ENCODE measurements at places on chromosomes 11 and 22.

- DNase-seq, result no peak
Observed at GRCh38 chr11:10461276-10461790, 6.3 kb downstream of the AMPD3 start.

DNA sequence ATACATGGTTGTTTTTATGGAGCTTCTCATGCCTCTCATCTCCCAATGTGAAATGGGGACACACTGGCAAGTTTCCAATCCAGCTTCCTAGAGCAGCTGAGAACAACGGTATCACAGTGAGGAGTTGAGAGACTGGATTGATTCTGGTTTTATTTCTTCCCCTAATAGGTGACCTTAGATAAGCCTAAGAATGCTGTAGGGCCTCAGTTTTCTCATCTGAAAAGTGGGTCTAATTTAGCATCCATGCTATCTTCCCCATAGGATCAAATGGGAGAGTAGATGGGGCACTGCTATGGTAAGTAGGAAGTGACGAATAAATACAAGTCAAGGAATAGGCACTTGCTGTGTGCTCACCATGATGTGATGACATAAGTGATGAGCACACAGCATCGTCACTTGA is 61.1 kb upstream of the PHOX2A start:
- no peak for DNase-seq

DNA sequence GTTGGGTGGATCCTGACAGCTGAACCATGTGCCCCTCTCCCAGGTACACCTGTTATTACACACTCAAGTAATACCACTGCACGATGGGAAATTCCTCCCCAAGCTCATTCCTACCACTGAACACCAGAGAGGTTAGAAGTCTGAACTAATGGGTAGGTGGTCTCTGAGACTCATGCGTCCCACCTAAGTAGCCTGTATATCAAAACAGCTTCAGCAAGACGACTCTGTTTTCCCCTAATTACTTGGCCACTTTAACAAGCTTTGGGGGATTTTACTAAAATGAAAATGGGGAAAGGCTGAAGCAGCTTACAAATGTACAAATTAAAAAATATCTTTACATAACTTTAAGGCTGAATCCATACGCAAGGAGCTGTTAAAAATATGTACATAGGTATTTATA is 29.4 kb downstream of the LGR4 start:
- no peak for DNase-seq

- no peak for DNase-seq
Observed at GRCh38 chr22:29092243-29092642, 19.4 kb downstream of the KREMEN1 start.

DNA sequence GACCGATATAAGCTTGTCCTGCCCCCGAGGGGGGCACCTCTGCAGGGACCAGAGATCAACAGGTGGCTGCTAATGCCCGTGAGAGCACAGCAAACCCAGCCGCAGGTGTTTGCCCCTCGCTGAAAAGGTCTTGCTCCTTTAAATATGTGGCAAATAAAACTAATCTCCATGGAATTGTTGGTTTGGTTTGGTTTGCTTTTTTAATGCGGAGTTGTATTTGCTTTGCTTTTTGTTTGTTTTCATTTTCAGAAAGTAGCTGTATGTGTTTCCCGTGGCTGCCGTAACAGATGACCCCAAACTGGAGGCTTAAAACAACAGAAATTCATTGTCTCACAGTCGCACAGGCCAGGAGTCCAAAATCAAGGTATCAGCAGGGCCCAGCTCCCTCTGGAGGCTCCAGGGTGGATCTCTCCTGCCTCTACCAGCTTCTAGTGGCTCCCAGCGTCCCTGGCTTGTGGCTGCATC is 93.0 kb downstream of the CELSR1 start:
- no peak for DNase-seq

- peak; percentile 90 for DNase-seq
Observed at GRCh38 chr22:24146791-24147353, 34.4 kb upstream of the SUSD2 start.

GRCh38 chr11:46498968-46499367 is 94.9 kb downstream of the AMBRA1 start:
- DNase-seq, result no peak

GRCh38 chr11:94183886-94184264 is 55.2 kb downstream of the PANX1 start:
- peak; percentile 46 for DNase-seq

GRCh38 chr11:8403310-8403709 is 139.6 kb upstream of the LMO1 start:
- DNase-seq, result no peak

- DNase-seq, result no peak
Observed at GRCh38 chr11:125463590-125464269, 32.3 kb downstream of the FEZ1 start.

GRCh38 chr11:9607511-9607899 is 34.0 kb downstream of the WEE1 start:
- no peak for DNase-seq

DNA sequence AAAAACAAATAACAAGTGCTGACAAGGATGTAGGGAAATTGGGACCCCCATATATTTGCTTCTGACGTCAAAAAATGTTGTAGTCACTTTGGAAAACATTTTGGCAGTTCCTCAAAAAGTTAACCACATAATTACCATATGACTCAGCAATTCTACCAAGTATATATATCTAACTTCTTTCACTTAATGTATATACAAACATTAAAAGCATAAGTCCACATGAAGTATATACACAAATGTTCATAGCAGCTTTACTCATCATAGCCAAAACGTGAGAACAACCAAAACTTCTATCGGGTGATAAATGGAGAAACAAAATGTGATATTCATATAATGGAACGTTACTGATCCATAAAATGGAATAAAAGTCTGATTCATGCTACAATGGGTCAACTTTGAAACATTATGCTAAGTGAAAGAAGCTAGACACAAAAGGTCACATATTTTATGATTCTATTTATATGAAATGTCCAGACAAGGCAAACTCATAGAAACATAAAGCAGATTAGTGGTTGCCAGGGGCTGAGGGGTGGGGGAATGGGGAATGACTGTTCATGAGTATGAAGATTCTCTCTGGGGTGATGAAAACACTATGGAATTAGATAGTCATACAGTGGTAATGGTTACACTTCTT is 48.7 kb upstream of the TEAD1 start:
- peak; percentile 45 for DNase-seq

DNA sequence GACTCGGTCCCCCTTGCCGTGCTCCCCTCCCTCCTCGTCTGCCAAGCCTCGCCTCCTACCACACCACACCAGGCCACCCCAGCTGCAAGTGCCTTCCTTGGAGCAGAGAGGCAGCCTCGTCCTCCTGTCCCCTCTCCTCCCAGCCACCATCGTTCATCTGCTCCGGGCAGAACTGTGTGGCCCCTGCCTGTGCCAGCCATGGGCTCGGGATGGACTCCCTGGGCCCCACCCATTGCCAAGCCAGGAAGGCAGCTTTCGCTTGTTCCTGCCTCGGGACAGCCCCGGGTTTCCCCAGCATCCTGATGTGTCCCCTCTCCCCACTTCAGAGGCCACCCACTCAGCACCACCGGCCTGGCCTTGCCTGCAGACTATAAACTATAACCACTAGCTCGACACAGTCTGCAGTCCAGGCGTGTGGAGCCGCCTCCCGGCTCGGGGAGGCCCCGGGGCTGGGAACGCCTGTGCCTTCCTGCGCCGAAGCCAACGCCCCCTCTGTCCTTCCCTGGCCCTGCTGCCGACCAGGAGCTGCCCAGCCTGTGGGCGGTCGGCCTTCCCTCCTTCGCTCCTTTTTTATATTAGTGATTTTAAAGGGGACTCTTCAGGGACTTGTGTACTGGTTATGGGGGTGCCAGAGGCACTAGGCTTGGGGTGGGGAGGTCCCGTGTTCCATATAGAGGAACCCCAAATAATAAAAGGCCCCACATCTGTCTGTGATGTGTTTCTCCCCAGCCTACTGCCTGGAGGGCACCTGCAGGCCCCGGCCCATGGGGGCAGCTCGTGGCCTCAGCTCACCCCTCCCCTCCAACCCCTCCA is 29.8 kb downstream of the CAPN1 start:
- DNase-seq, result no peak

DNA sequence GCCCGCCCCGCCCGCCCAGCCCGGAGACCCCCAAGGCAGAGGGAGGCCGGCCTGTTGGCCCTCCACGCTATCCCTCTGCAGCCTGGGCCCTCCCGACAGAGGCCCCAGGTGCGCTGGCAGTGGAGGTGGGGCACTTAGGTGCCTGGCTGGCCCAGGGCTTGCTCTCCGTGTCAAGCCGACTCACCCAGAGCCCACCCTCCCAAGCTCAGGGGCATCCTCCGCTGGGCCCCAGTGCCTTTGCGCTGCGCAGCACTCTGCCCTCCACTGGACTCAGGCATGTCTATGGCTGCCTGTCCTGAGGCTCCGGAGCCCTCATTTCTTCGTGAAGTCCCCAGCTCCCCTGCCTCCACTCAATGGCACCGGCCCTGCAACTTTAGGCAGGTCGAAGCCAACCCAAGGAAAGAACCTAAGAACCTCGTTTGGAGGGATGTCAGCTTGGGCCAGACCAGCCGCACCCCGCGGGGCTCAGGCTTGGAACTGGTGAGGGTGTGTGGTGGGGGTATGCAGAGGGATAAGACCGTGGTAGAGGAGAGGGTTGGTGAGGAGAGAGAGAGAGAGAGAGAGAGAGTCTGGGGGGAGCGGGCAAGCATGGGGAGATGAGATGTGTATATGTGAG is 6.1 kb downstream of the SMIM45 start:
- DNase-seq, result no peak

DNA sequence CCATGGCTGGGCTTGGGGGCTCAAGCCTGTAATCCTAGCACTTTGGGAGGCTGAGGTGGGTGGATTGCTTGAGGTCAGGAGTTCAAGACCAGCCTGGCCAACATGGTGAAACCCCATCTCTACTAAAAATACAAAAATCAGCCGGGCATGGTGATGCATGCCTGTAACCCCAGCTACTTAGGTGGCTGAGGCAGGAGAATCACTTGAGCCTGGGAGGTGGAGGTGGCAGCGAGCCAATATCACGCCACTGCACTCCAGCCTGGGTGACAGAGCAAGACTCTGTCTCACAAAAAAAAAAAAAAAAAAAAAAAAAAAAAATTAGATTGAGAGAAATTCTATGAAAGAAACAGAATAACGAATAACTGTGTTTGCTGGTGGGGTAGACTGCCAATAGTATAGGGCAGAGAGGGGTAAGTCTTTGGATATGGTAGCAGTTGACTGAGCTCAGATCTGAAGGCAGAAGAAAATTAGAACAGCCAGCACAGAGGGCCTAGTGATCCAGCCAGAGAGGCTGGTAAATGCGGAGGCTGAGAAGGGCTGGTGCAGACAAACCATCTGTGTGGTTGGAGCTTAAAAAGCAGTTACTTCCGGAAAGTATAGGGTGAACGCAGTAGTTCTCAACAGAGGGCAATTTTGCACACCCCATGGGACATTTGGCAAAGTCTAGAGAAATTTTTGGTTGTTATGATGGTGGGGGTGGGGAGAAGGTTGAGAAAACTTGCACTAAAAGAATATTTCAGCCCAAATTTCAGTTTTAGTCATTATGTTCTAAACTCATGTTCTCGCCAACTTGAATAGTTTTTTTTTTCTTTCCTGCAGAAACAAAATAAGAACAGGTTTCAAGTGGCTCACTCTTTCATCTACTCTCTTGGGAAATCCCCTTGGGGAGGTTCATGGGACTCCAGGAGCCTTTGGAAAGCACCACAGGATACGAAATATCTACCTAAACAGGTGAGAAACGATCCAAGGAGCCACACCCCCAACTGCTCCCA is 1.6 kb upstream of the HORMAD2 start:
- no peak for DNase-seq

GRCh38 chr11:36557991-36558390 is 9.8 kb upstream of the RAG1 start:
- no peak for DNase-seq

- no peak for DNase-seq
Observed at GRCh38 chr11:10476927-10477689, 22.0 kb downstream of the AMPD3 start.

- peak; percentile 2 for DNase-seq
Observed at GRCh38 chr11:65777821-65778361, 2.9 kb downstream of the AP5B1 start.

DNA sequence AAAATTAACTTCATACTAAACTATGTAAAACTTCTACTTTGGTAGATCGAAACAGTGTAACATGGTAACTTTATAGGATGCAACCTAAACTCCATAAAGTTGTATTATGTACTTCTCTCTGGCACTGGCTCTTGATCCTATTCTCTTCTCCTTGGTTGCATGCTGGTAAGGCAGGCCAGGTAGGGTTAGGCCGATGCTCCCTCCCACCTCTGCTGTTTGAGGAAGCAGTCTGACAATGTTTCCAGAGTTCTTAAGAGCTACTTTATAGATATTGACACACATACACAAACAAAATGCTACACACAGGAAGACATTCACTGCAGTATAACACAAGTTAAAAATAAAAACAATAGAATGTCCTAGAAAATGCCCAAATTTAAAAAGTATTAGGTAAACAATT is 22.5 kb downstream of the CTSC start:
- DNase-seq, result no peak

GRCh38 chr22:43273902-43274484 is 69.2 kb downstream of the SCUBE1 start:
- DNase-seq, result peak; percentile 65

DNA sequence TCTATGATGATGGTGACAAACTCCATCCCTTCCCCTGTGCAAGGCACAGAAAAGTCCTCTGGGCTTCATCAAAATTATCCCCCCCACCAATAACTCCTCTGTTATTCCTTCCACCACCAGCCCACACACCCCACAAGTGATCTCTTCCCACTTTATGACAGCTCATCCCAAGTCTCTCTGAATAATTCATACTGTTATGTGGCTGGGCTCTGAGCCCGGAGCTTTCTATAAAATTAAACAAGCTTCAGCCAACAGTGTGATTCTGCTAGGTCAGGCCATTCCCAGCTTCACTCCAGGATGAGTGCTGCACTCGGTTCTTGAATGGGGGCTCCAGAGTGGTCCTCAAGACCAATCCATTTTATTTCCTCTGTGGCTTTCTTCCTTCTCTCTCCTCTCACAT is 83.0 kb downstream of the INSC start:
- DNase-seq, result no peak

DNA sequence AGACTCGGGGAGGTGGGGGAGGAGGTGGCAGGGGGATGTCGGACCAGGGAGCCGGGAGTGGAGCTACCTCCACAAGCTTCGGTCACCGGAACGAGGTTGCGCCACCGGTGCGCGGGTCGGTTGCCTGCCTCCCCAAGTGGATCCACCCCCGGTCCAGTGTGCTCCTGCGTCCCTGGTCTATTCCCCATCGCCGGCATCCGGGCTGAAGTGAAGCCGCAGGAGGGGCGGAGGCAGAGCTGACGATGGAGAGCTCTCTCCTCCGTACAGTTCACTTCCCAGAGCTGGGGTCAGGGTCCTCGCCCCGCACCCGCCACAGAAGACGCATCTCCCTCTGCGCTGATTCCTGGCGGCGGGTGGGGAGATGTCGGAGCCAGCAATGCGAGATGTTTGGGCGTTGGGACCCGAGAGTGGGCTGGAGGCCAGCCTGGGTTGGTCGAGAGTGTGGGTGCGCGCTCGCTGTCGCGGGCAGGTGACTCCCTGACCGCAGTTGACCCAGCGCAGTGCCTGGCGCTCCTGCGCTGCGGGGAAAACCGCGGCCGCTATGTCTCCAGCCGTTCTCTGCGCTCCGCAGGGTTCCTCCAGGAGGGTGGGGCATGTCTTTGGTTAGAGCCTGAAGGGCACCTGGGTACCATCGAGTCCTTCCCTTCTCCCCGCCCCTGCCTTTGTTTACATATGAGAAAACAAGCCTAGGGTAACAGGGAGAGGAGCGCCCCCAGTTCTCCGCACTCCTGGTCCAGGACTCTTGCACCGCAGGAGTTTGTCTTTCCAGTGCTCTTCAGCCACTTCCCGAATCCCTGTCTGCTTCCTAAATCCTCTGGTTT is 1.7 kb downstream of the C11orf96 start:
- DNase-seq, result no peak

- DNase-seq, result no peak
Observed at GRCh38 chr11:68353669-68354068, 41.3 kb downstream of the LRP5 start.
